ENCODE measurements at places on chromosomes 1 and 21.

- no peak for DNase-seq
These were observed 49.1 kb upstream of the IFNLR1 start for GRCh38 chr1:24235921-24236788.

- no peak for DNase-seq
These were observed 61.8 kb upstream of the CLDN14 start for GRCh38 chr21:36541721-36542139.

DNA sequence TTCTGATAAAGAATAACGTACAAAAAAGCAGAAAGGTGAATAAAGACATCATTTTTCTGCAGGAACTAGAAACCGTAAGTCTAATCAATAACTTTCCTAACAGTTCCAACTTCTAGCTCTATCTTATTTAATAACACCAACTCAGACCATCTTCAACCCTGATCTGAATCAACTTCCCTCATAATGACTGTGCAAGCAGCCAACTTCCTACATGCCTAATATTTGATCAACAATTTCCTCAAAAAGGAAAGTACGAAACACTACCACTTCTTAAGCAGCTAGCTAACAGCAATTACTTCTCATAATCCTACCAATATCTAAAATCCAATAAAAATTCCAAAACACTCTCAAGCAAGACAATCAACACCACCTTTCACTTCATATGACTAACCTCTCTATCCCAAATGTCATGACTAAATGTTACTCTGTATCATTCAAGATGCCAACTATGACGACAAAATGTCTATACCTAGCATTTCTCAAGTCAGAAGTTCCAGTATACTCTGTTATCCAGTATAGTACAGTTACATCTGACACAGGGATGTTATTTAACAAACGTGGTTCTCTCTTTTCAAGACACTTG lies 1.7 kb downstream of the COP1 start:
- DNase-seq = peak; percentile 5

GRCh38 chr1:19477284-19478249 lies 7.8 kb downstream of the CAPZB start:
- DNase-seq = peak; percentile 62

DNA sequence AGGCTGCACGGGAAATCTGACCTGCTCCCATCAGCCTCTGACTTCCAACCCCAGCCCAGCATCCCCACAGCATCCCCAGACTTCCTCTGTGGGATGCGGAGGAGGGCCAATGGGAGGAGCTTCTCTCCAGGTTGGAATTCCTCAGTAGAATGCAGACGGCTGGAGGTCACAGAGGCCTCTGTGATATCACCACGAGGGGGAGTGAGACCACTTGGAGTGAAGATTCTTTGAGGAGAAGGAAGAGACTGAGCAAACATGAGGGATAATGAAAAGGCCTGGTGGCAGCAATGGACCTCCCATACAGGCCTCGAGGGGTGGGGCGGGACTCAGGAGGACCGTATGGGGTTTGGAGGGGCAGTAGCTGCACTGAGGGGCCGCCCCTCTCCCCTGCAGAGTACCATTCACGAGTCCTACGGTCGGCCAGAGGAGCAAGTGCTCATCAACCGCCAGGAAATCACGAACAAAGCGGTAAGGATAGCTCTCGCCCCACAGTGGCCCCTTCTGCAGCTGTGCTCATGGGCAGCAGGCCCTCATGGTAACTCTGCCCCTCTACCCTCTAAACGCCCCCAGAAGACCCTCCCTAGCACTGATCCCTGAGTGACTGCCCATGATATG lies at the start of gene CATSPER4:
CATSPER4 (plus strand) TSS at position 230 of the 615 bp plus-strand sequence; CDS start at position 256, 26 bp downstream.
- DNase-seq = peak; percentile 36

DNA sequence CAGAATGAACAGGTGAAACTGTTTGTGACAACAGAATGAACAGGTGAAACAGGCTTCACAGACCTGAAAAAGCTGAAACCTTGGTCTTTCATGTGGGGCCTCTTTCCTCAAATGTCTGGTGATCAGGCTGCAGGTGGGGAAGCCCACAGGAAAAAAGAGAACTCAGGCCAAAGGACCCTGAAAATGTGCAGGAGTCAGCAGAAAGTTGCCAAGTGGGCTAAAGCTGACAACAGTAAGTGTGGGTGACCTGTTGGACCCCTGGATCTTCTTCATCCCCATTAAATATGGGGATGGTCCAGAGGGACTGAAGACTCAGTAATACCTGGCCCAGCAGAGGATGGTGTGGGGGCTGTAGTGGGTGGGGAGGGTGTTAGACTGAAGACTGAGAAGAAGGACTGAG lies 9.1 kb upstream of the CHIT1 start:
- no peak for DNase-seq

GRCh38 chr21:39923476-39923875 lies 56.2 kb downstream of the PCP4 start:
- no peak for DNase-seq

DNA sequence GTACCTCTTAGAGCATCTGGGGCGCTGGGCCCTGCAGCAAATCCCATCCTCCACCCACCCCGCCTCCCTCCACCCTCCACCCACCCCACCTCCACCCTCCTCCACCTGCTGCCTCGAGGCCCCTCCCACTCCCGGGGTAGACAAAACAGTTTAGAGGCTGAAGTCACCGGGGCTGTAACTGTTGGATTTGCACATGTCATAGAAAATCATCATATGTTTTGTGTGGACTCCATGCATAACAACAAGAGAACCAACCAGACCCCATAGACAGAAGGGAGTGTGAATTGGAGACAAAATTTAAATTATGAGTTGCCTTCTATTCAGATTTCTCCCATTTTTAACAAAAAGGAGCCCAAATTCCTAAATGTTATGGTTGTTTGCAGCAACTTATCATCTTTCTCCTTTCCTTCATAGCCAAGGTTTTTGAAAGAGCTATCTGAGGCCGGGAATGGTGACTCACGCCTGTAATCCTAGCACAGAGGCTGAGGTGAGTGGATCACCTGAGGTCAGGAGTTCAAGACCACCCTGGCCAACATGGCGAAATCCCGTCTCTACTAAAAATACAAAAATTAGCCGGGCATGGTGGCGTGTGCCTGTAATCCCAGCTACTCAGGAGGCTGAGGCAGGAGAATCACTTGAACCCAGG lies 28.2 kb upstream of the LGALS8 start:
- no peak for DNase-seq

GRCh38 chr1:33317354-33317753 lies 3.5 kb downstream of the A3GALT2 start:
- DNase-seq = no peak

All from CD4-positive, alpha-beta T cell treated with Interleukin-10 for 1 hour (primary cell).